ENCODE measurements at places on chromosomes 13 and 19.

- no peak for DNase-seq
Observed at GRCh38 chr13:75787249-75787928, 151.3 kb downstream of the LMO7 start.

- DNase-seq: no peak
Observed at GRCh38 chr19:15292847-15293582, 39.3 kb downstream of the BRD4 start.

- DNase-seq: no peak
Observed at GRCh38 chr19:46926170-46927071, 65.6 kb downstream of the ARHGAP35 start.

- no peak for DNase-seq
Observed at GRCh38 chr13:30743319-30744055, 8.1 kb downstream of the ALOX5AP start.

- DNase-seq: no peak
Observed at GRCh38 chr13:80469105-80469852, 128.4 kb upstream of the SPRY2 start.

DNA sequence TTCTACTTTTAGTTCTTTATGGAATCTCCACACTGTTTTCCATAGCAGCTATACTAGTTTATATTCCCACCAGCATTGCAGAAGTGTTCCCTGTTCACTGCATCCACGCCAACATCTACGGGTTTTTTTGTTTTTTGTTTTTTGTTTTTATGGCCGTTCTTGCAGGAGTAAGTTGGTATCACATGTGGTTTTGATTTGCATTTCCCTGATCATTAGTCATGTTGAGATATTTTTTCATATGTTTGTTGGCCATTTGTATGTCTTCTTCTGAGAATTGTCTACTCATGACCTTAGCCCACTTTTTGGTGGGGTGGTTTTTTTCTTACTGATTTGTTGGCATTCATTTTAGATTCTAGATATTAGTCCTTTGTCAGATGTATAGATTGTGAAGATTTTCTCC is 89.7 kb downstream of the FRY start:
- no peak for DNase-seq

GRCh38 chr13:68439817-68440216 is 1209.7 kb upstream of the PCDH9 start:
- DNase-seq: no peak

- no peak for DNase-seq
Observed at GRCh38 chr13:41384749-41385503, 72.4 kb upstream of the RGCC start.

DNA sequence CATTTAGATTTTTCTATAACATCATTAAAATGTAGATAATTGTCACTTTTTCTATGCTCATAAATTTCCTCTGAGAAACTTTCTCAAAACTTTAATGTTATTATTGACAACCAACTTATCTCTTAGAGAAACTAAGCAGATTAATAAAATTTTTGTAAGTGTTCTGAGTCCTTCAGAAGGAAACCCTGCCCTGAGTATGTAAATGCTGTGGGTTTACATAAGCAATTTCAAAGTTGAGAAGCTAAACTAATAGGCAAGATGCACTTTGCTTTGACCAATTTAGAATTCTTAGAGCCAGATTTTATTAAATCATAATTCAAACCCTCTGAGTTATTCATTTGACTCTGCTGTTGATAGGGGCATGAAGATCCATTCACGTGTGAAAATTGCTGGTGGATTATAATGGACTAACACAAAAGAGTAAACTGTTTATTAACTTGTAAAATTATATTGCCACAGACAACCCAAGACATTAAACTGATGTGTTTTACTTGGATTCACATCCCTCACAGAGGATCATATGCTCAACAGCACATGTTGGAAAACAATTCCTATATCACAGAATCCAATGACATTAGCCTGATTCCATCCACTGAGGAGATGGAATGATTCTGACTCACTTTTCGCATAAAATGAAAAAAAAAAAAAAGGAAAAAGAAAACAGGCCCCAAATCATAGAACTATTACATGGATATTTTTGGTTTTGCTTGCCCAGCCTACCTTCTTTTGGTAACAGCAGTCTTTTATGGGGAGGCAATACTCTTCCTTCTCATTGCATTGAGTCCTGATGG is 453.7 kb upstream of the HTR2A start:
- DNase-seq: no peak

- no peak for DNase-seq
Observed at GRCh38 chr19:2375353-2376121, 15.5 kb downstream of the TMPRSS9 start.

GRCh38 chr13:78596399-78596735 is 7.0 kb downstream of the POU4F1 start:
- no peak for DNase-seq

DNA sequence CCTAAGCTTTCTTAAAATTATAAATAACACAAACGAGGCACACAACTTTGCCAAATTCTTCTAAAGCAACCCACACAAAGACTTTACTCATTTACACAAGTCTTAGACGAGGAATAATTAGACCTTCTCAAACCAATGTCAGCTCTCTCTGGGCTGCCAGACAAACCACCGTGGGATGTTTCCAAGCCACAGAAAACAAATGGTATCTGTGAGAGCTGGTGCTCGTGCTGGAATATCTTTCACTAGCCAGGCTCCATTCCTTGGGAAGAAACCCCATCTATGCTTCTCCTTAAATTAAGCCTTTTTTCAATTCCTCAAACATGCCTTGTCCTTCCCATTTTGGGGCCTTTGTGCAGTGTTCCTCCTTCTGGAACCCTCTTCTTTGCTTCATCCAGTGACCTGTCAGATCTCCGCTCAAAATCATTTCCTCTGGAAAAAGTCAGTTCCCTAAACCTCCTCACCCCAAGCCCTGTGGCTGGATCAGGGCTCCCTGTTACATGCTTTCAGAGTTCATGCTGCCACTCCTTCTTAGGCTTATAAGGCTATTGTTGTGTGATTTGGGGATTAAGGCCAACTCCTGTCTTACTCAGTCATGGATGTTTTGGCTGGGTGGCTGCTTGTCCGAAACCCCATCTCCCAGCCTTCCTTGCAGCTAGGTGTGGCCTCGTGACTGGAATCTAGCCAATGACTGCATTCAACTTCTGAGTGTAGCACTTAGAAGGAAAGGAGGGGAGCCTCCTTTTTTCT is 64.2 kb upstream of the GTF2F2 start:
- peak; percentile 20 for DNase-seq

DNA sequence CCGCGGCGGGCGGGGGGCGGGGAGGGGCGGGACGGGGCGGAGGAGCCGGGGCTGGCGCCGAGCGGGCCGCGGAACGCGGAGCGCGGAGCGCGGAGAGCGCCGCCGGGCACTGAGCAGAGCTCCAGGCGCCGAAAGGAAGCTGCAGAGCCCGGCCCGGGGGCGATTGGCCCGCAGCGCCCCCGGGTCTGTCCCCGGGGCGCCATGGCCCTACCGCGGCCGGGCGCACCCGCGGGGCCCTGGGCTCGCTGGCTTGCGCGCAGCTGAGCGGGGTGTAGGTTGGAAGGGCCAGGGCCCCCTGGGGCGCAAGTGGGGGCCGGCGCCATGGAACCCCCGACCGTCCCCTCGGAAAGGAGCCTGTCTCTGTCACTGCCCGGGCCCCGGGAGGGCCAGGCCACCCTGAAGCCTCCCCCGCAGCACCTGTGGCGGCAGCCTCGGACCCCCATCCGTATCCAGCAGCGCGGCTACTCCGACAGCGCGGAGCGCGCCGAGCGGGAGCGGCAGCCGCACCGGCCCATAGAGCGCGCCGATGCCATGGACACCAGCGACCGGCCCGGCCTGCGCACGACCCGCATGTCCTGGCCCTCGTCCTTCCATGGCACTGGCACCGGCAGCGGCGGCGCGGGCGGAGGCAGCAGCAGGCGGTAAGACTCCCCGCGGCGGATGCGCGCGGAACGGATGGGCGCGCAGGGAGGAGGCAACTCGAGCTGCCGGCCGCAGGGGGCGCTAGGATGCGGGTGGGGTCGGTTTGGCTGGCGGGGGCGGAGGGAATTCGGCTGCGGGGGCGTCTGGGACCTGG is at the start of gene PDE4A:
TSS of gene PDE4A (plus strand) at position 95 of the 796 bp plus-strand sequence. CDS start at position 322, 227 bp downstream.
- peak; percentile 77 for DNase-seq

DNA sequence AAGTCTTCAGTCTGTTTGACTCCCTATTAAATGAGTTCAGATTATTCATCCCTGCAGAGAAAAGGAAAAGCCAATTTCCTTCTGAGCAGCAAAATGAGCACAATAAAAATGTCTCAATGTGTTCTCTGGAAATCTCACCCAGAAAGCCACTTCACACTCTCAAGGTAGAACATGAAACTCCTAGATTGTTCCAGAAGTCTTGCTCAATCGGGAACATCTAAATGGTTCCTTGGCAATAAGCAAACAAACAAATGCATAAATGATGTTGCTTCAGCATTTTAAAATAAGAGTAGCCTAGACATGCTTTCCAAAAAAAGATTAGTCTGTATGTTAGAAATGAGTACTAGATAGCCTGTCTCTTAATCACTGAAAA is 59.7 kb upstream of the TNFRSF19 start:
- DNase-seq: no peak

DNA sequence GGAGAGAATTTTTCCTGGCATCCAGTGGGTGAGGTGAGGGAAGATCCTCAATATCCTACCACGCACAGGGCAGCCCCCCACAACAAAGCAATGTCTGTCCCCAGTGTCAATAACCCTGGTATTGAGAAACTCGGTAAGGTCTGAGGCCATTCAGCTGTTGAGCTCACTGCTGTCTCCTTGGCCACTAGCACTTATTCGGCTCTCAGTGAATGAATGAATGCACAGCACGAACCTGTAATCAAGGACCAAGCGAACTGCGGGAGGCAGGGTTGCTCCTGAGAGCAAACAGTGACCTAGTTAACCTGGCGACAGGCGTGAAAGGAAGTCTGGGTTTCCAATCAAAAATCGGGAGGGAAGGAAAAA is 640 bp downstream of the ZSCAN5A start:
- peak; percentile 12 for DNase-seq

- DNase-seq: no peak
Observed at GRCh38 chr19:49387936-49388372, at the start of gene KASH5. KASH5 (plus strand) TSS chr19:49388249; CDS start chr19:49390884, 2,635 bp downstream.

- no peak for DNase-seq
Observed at GRCh38 chr19:42051166-42052115, 18.6 kb downstream of the GRIK5 start.

GRCh38 chr19:1400281-1401137 is 833 bp downstream of the GAMT start:
- DNase-seq: peak; percentile 78

DNA sequence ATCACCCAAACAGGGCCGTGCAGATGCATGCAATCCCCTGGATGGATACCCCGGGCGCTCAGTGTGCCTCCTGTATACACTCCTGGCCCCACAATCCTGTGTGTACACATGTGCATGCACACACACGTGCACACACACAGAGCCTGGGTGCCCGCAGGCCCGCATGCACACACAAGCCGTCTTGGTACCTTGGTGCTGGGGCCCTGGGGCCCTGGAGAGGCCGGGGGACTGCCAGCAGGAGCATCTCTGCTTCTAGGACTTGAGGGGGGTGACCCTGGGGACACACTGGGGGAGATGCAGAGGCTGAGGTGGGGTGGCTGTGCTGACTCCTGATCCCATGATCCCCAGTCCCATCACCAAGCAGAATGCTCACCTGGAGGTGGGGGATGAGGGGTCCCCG is 15.6 kb upstream of the EPOR start:
- no peak for DNase-seq

GRCh38 chr19:29535984-29536508 is 10.3 kb downstream of the VSTM2B start:
- no peak for DNase-seq

GRCh38 chr13:50144246-50145160 is 129.3 kb downstream of the KCNRG start:
- DNase-seq: no peak

DNA sequence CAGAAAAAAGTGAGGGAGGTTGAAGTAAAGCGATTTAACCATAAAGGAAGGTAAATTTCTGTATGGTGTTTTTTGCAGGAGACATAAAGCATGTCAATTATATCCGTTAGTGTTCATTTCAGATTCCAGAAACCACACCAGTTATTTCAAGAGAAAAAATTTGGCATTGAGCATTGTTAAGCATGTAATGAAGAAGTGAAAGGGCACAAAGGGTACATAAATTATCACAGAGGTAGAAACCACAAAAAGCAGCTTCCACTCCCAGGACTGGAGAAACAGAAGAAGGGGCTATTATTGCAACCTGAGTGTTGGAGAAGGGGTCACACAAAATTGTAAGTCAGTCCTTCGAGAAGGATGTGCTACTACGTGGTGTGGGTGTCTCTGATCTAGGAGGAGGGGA is 72.2 kb upstream of the DACH1 start:
- no peak for DNase-seq

- no peak for DNase-seq
Observed at GRCh38 chr19:32532233-32532632, 48.8 kb upstream of the PDCD5 start.

- no peak for DNase-seq
Observed at GRCh38 chr13:52707375-52707774, 32.2 kb downstream of the CNMD start.

- no peak for DNase-seq
Observed at GRCh38 chr13:30340331-30341250, 33.2 kb upstream of the KATNAL1 start.

- DNase-seq: no peak
Observed at GRCh38 chr13:46211116-46211482, 629 bp upstream of the LRRC63 start.

DNA sequence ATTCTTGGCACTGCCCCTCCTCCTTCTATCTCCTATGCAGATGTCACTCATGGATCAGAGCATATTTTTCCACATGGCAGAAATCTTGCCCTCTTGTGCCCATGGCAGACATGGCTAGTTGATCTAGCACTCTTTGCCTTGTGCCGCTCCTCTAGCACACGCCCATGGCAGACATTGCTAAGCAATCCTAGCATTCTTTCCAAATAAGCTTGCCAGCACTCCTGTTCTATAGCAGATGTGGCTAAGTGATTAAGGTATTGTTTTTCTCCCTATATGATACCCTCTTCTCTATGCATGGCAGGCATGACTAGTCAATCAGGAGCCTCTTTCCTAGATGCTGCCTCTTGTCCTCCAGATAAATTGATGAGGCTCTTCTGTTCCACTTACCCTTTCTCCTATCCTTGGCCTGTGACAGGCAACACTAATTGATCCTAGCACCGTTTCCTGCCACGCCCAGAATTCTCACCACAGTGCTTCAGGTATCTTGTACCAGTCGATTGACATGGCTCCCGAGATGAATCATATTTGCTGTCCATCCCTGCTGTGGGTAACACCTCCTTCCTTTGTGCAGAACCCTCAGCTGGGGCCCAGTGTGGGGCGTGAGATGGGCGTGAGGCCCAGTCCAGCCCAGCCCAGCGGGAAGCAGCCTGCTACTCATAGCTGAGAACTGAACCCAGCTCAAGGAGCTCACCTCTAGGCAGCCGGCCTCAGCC is 26.9 kb downstream of the TMED1 start:
- DNase-seq: no peak

- DNase-seq: no peak
Observed at GRCh38 chr13:51502153-51502651, 49.4 kb upstream of the INTS6 start.

DNA sequence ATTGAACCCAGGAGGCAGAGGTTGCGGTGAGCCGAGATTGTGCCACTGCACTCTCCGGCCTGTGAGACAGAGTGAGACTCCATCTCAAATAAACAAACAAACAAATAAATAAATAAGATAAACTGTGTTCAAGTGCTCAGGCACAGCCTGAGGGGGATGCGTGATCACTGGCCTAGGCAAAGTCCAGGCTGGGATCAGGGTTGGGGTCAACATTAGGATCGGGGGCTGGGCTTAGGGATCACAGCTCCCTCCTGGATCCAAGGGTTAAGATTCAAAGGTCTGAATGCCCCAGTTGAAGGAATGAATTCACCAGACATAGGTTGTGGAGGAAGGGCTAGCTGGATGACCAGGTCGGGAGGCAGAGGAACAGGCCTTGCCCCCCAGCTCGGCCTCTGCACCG is 1.9 kb upstream of the EXOC3L2 start:
- DNase-seq: no peak

All from WERI-Rb-1 (cell line).